ENCODE measurements at places on chromosomes 5 and 9.

DNA sequence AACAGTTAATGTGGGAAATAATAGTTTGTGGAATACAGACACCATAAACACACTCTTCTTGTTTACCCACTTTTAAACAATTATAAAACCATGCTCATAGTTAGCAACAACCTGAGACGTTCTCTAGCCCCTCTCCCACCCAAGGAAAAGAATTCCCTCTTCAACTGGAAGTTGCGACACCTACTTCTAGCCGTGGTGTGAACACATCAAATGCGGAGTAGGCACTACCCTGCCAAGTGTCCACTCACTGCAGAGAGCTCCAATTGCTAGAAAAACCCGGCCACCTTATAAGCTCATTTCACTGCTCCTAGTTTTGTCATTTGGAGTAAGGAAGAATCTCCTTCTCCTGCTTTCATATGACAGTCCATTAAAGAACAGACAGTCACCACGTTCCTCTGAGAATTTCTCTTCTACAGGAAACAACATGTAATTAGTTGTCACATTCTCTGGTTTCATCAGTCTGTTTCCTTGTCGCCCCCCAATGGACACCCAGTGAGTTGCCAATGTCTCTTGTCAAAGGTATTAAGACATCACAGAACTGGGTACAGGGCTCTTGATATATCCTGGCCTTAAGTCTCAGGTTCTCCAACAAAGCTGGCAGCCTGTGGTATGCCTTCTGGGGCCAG lies 47.3 kb downstream of the PRLR start:
- peak; percentile 29 for DNase-seq

GRCh38 chr5:180326989-180327565 lies 26.1 kb downstream of the GFPT2 start:
- DNase-seq, result no peak

DNA sequence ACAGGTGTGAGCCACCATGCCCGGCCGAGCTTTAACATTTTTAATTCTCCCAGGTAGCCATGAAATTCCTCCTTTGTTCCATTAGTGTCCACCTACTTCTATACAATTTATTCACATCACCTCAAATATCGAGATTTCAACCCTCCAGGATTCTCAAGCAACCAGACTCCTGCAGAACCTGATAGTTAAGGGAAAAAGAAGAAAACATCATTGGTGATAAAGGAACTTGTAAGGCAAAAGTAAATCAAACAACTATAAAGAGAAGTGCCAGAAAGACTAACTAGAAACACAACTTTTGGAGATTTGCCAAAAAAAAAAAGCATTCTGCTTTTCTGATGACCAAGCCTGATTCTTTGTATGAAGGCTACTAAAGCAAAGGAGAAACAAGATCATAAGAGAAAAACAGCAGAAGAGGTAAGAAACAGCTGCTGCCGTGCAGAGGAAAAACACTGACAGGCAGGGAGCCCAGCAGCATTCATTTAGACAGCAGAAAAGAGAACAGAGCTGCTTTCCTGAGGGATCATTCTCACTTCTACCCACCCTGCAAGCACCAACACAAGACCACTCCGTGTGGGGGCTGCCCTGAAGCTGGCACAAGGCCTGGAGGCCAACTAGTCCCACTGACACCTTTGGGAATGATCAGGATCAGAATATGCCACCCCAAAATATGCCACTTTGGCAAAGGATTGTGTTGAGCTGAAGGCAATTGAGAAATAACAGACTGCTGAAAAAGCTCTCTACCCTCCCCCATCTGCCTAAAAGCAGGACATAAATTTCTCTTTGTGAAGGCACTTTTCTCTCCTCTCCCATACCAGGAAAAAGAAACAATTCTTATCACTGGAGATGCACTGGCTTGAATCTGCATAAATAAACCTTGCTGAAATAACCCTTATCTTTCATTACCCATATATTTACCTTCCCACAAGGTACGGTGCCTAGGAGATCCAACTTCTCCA lies 75.1 kb downstream of the ALDH7A1 start:
- peak; percentile 27 for DNase-seq

DNA sequence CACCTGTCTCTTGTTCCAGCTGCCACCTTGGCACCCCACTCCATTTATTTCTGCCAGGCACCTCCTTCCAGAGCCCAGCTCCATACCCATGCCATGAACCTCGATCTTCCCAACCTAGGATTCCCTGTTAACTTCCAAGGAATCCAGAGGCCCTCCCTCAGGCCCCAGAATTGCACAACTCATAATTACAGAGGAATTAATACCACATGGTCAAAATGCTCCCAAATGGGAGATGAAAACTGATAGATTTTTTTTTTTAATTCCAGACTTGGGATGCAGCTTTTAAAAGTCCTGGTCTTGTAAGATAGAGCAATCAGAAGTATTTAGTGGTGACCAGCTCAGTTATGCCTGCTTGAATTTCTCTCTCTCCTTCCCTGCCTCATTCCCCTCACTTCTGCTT lies 96.2 kb upstream of the CCDC112 start:
- no peak for DNase-seq

DNA sequence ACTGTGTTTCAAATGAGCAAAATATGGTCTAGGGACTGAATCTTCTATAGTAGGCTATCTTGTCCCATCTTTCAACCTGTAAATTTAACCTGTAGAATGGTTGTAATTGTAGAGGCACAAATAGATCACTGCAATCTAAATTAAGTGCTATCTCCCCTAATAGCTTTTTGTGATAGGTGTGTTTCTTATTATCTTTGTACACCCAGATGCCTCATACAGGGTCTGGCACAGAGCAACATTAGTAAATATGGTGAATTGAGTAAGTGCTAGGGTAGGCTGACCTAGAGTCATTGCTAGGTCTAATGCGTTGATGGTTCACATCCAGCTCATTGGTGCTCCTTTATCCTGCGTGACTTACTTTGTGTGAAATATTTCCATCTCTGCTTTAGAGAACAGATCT lies 100.6 kb downstream of the PBX3 start:
- DNase-seq, result no peak

GRCh38 chr5:103801681-103802080 lies 239.1 kb upstream of the NUDT12 start:
- no peak for DNase-seq

DNA sequence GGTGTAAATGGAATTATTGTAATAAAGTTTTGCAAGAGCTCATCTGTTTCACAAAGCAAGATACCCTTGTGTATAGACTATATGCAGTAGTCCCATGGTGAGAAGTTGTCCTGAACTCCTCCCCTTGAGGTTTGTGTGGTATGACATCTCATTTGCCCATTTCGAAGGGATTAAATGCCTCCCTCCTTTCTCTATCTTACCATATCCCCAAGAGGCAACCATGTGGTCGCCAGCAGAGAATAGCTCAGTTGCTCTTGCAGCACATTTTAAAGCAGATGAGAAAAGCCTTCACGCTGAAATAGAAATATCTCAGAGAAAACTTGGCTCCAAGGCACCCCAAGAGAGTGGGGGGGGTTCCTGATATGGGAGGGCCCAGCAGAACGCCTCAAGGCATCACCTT lies 4.6 kb downstream of the SEMA6A start:
- DNase-seq, result no peak

DNA sequence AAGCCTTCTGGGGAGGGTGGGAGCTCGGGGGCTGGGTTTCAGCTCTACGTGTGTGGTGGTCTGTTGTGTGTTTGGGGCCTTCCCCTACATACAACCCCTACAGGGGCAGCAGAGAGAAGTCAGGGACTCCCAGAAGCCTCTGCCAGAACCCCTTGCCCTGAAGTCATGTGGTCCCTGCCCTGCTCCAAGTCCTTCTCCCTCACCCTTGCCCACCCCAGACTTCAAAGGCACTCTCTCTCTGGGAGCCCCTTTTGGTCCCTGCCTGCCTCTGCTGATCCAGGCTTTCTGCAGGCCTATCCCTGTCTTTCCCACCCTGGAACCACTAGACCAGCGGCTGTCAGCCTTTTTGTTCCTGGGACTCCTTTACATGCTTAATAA lies 61.1 kb upstream of the PSD2 start:
- peak; percentile 72 for DNase-seq

DNA sequence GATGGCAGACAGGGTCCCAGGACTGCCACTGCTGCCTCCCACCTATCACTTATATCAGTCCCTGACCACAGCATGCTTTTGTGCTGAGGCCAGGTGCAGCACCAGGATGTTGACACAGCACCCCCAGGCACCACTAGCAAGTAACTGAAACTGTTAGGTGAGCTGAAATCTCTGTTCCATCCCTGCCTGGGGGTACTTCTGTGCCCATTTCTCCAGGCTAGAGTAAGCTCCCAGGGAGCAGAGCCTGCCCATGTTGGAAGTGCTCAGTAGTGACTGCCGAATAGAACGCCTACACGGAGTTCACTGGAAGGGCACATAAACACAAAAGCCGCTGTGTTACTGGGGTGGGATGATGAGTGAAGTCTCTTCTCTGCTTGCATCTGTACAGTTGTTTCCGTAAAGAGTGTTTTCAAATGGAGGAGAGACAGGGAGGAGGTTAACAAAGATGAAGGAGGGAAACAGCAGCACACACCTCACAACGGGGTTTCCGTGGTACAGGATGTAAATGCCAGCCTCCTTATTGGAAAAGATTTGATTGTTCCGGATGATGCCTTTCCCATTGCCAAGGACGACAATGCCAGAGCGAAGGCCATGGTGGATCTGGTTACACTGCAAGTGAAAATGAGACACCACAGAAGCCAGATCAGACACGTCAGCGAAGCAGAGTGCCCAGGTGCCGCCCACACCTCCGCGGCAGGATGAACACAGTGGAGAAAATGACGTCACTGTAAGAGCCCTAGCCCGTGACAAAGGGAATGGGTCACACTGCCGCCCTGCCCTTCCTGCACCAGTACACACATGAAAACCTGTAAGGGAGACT lies 43.1 kb downstream of the POLR1E start:
- no peak for DNase-seq

DNA sequence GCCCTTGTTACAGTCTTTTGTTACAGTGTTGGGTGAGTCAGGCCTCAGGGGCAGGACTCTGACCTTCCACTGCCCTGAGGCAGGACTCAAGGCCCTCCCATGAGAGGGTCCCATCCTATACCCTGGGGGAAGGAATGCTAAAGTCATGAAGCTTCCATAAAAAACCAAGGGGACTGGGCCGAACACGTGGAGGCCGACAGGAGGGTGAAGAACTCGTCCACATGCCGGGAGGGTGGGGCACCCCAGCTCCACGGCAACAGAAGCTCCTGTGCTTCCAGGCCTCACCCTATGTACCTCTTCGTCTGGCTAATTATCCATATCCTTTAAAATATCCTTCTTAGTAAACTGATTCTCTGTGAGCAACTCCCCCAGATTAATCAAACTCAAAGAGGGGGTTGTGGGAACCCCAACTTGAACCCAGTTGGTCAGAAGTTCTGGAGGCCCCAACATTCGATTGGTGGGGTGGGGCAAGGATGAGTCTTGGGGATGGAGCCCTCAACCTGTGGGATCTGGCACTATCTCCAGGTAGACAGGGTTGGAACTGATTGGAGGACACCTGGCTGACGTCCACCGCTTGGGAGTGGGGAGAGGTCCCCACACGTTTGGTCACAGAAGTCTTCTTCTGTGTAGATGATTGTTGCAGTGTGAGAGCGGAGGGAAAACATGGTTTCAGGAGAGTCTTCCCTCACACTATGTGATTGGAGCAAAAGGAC lies 19.1 kb downstream of the MGAT1 start:
- no peak for DNase-seq

DNA sequence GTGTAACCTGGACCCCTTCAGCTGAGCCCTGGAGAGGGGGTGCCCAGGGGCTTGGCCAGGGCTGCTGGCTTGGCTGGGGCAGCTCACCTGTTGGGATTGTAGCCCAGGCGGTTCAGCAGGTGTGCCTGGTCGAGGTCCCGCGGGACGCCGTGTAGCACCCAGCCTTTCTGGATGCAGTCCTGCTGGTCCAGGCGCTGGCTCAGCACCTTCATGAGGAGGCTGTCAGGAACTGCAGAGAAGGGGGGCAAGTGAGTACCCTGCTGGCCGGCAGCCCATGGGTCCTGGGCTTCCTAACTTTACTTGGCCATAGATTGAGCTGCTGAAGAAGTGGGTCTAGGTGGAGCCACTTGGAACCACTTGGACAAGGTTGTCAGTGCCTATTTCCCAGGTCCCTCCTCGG lies 85.5 kb downstream of the AK8 start:
- no peak for DNase-seq

- no peak for DNase-seq
These were observed 28.7 kb downstream of the TGFBI start for GRCh38 chr5:136057401-136058038.

GRCh38 chr5:59007460-59008063 lies 424.7 kb downstream of the RAB3C start:
- DNase-seq, result peak; percentile 14

DNA sequence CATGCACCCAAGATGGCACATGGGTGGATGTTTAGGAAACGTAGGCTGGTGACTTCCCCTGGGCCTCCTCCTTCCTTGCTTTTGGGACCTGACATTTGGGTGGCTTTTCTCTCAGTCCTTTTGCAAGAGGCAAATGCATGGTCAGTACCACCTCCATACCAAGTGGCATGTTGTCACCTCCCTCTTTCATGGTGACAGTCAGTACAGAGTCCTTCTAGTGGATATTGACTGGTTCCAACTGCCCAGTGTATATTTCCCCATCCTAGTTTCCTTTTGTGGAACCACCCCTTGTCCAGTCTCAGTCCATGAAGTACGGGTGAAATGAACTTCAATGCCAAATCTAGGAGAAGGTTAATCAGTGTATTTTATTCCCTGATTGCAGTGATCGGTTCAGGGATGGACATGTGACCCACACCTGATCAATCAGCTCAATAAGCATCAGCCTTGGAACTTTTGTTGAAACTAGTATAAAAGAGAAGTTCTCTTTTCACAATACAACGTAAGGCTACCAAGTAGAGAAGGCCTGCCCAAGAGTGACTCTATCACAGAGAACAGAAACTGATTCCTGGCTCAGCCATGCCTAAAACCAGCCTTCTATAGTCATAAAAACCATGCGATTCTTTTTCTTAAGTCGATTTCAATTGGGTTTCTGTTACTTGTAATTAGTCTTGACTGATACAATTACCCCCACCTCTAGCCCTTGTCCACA lies 143.4 kb upstream of the KLF9 start:
- no peak for DNase-seq

DNA sequence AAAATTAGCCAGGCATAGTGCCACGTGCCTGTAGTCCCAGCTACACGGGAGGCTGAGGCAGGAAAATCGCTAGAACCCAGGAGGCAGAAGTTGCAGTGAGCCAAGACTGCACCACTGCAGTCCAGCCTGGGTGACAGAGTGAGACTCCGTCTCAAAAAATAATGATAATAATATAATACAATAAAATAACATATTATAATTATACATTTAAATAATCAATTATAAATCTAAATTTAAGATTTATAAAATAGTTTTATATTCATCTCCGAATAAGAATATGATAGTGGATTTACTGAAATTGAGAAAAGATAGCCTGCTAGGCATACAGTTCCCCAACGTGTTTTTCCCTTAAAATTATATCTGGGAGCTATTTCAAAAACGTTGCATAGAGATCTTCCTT lies 599.6 kb downstream of the CDH18 start:
- DNase-seq, result no peak

GRCh38 chr9:14769230-14769571 lies 46.7 kb upstream of the CER1 start:
- peak; percentile 18 for DNase-seq

Data from midbrain (tissue), 1 donor.